ENCODE measurements at places on chromosomes 1 and 21.
A peak's percentile ranks its signal among the peaks of the same experiment; 100 is the strongest.

GRCh38 chr1:41239988-41240610 lies 2.0 kb downstream of the SCMH1 start:
- DNase-seq, result peak; percentile 75

GRCh38 chr1:20753589-20753988 lies 21.1 kb upstream of the SH2D5 start:
- no peak for DNase-seq

- no peak for DNase-seq
Measured at GRCh38 chr1:223674119-223674890, 8.8 kb upstream of the CAPN8 start.

GRCh38 chr1:56590520-56591011 lies 11.2 kb upstream of the PLPP3 start:
- peak; percentile 62 for DNase-seq

DNA sequence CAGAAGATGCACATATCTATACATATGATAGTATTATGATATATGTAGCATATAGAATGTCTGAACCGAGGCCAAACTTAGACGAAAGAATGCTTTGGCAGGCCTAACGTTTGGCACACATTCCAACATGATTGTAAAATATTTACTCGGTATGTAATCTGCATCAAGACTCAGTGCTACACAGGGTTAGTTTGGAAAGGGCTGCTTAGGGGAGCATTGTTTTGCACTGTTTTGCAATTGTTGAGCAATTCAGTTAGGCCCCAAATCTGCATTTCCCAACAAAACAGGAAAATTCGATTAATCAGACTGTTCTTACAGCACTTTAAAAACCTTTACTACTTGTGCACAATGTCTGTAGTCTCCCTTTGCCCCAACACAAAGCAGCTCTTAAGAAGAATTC lies 216.0 kb upstream of the NEGR1 start:
- DNase-seq, result peak; percentile 39

DNA sequence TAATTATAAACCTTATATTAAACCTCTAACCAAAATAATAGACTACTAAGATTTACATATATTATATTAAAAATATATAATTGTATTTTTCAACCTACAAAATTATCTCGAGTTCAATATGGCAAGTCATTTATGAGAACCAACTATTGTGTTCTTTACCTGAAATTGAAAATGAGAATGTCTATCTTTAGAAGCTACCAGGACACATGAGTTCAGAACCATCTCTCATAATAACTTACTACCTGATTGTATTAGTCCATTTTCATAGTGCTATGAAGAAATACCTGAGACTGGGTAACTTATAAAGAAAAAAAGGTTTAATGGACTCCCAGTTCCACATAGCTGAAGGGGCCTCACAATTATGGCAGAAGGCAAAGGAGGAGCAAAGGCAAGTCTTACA lies 6.8 kb downstream of the HAO2 start:
- DNase-seq, result no peak

DNA sequence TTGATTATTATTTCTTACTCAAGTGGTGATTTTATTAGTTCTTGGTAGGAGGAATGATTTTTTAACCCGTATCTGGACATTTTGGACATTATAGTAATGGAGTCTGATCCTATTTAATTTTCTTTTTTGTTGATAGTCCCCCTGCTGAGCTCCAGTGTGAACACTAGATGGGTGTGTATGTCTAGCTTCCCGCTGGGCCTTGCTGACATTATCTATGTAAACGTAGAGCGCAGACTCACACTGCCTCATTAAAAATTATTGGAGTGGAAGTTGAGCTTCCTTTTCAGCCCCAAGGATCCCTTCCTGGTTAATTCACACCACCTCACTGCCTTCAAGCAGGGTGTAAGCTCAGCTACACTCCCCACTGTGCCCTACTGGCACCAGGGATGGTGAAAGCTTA lies 467.6 kb upstream of the PKN2 start:
- DNase-seq, result no peak

GRCh38 chr1:172343240-172344160 lies 77.0 kb upstream of the C1orf105 start:
- peak; percentile 91 for DNase-seq

DNA sequence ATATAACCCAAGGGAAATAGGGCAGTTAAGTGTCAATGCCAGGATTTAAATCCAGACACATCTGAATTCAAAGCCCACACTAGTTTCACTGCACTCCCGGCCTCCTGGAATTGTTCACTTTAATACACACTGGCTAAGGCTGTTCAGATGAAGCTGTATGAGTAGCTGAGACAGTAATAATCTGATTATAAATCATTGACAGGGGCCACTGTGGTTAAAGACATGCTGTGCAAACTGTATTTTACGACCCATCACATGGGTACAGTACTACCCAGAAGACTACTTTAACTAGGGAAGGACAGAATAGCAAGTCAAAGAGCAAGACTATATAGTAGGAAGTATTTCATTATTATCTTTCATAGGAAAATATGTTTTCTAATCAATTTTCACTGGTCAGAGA lies 16.1 kb upstream of the NTNG1 start:
- no peak for DNase-seq

- no peak for DNase-seq
Measured at GRCh38 chr1:69673321-69673720, 105.6 kb downstream of the LRRC7 start.

DNA sequence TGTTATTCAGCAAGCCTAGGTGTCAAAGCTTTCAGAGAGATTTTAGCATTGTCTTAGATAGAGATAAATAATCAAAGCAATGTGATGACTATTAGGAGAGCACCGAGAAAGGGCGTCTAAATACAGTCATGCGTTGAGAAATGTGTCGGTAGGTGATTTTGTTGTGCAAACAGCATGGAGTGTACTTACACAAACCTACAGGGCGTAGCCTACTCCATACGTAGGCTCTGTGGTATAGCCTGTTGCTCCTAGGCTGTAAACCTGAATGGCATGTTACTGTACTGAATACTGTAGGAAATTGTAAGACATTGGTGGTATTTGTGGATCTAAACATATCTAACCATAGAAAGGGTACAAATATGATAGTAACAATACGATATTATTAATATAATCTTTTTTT lies 31.8 kb downstream of the KIF1B start:
- DNase-seq, result no peak

- DNase-seq, result no peak
Measured at GRCh38 chr1:116983678-116984077, 17.9 kb upstream of the CD101 start.

GRCh38 chr1:15261155-15262002 lies 14.4 kb downstream of the FHAD1 start:
- no peak for DNase-seq

Measured in fibroblast of gingiva (primary cell).